ENCODE measurements at places on chromosomes 12 and 14.

- DNase-seq = no peak
These were observed 151.0 kb upstream of the ATP2B1 start for GRCh38 chr12:89859508-89860220.

DNA sequence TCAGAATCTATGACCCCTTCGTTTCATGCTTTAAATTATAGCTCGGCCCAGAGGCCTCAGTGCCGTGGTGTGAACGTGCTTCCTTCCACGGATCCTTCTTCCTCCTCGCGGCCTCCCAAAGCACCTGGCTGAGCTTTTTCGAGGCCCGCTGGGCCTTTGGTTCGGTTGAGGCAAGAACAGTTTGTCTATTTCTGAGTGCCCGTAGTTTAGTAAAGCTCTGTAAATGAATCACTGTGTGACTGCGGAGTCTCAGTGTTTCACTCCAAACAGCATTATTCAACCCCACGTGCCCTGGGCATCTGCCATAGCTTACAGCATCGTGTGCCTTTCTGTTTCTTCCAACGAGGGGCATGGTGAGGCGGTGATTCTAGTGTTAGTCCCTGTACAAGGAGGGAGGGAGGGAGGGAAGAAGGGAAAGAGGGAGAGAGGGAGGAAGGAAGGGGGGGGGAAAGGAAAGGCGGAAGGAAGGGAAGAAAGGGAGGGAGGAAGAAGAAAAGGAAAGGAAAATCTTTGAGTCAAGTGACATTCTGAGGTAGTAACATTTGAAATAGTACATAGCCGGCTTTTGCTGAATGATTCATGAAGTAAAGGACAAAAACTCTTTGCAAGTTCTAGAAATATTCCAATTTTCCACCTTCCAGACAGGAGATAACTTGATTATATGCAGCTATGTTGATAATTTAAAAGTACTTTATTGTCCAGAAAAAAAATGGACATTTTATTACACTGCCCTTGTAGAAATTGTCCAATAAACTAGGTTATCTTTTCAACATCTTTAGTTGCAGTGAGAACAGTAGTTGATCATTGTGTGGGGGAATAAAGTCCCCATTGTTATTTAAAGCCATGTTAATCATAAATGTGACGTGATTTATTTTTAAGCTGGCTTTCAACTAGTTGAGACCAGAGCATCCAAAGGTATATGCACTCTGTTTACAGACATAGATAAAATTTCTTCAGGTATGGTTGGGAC is 1.2 kb upstream of the TRIM9 start:
- DNase-seq = no peak

DNA sequence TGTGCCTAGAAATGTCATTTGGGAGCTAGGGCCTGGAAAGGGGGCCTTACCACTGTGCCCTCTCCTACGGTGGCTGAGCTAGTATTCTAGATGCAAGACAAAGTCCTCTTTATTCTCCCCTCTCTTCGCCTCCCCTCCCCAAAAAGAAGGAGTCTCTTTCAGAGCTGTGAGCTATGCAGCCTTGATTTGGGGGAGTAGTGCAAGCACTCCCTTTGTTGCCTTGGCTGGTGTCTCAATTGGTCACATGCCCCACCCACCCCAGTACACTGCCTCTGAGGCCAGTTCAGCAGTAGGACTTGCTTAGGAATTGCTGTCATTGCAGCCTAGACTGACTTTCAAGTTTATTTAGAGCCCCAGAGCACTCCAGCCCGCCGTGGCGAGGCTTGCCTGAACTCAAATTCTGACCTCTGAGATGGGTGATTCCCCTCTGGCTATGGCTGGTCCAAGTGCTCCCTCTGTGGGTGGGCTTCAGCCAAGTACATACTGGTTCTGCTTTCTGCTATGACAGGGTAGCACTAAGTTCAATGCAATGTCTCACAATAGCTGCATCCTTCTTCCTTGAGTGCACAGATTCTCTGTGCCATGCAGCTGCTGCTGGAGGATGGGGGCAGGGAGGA is 37.0 kb upstream of the FBXO33 start:
- no peak for DNase-seq

DNA sequence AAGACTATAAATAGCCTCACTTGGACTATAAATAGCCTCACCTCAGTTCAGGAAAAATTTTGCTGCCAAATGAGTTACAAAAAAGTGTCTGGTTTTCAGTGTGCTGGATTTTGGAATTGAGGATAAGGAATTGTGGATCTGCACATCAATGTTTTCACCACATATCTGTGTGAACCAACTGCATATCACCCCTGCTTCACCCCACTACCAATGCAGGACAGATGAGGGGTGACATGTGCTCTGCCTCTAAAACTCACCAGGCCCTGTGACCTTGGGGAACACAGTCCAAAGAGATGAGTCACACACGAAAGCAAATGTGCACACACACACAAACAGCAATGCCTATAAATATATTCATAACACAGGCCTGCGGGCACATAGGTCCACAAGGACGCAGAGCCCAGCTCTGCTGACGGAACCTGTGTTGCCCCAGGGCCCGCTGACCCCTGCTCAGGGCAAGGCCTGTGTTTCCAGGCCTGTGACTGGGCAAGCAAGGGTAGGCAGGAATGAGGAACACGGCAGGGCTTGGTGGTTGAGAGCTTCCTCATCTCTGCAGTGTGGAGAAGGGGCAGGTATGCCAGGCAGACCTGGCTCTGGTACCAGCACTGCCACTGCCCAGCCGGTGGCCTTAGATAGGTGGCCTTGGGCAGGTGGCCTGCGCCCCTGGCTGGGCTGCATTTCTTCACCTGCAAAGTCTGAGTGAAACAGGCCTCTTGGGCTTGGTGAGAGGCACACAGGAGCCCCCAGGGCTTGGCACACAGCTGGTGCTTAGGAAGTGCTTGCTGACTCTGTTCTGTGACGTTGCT is 82.4 kb downstream of the ARL6IP4 start:
- no peak for DNase-seq

DNA sequence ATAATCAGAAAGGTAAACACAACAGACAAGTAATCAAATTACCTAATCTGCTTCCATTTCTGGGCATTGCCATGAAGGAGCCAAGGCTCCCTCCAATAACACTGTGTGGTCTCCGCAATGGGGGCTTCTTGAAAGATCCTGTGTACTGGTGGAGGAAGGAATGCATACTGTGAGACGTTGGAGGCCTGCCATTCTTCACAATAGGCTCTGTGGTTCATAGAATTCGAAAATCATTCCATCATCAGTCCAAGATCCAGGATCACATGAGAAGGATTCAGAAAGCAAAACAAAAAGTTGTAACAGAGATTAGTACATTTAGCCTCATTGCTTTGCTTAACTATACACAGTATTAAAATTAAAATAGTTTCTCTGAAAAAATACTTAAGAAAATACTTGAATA is 76.3 kb downstream of the CDK17 start:
- DNase-seq = no peak

- DNase-seq = no peak
These were observed 162.5 kb upstream of the ABCD2 start for GRCh38 chr12:39782026-39782545.

GRCh38 chr14:61469781-61470180 is 148.4 kb downstream of the PRKCH start:
- DNase-seq = no peak

DNA sequence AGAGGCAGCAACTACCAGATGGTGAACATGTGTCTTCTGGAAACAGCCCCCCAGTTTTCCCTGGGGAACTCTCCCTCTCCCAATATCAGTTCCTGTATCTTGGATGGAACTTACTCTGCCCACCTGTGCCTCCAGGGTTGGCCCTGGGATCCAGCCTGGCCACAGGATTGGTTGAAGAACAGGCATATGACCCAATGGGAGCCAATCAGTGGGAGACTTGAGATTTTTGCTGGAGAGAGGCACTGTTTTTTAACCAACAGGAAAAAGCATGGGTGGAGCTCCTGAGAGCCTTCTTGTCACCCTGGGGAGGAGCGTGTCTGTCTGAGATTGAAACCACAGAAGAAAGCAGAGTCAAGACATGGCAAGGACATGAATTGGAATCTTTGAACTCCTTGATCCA is 33.6 kb upstream of the COX6A1 start:
- DNase-seq = no peak

GRCh38 chr12:48280572-48280971 is 70.1 kb downstream of the ZNF641 start:
- DNase-seq = no peak

DNA sequence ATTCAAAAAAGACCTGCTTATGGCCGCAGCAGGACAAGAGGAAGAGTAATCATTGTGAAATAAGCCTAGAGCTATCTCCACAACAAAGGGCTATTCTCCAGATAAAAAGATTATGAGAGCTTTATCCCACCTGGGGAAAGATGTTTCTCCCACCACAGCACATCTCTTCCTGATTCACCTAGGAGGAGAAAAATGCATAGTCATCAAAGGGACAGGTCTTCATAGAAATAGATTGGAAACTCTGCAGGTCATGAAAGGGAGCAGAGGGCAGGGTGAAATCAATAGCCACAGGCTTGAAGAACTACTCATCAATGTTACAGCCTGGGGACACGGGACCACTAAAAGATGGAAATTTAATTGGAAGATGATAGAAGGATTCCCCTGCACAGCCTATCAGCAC is 453.8 kb upstream of the TMEM132C start:
- no peak for DNase-seq

DNA sequence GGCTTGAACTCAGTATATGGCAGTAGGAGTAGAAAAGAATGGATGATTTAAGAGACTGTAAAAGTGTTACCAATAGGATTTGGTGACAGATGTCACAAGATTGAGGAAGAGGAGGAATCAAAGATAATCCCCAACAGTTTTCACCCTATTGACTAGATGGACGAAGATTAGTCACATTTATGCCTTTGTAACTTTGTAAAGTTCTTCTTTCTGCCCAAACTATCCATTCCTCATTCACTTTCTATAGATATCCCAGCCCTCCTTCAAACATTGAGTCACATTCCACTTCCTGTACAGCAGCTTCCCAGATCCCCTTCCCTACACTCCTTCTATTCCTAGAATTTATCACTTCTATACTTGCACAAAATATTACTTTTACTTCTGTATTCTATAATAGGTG is 207.9 kb downstream of the BTG1 start:
- DNase-seq = no peak

DNA sequence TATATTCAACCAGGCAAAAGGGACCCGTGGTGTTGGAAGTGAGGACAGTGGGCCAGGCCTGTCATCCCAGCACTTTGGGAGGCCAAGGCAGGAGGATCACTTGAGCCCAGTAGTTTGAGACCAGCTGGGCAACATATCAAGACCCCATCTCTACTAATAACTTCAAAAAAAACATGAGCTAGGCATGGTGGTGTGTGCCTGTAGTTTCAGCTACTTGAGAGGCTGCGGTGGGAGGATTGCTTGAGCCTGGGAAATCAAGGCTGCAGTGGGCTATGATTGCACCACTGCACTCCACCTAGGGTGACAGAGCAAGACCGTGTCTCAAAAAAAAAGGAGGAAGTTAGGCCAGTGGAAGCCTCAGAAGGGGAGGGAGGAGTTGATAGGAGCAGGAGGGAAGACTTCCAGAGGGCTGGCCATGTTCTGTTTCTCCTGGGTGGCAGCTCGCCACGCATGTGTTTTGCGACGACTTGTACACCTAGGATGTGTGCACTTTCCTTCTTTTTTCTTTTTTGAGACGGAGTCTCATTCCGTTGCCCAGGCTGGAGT is 10.1 kb downstream of the SLC25A29 start:
- no peak for DNase-seq

DNA sequence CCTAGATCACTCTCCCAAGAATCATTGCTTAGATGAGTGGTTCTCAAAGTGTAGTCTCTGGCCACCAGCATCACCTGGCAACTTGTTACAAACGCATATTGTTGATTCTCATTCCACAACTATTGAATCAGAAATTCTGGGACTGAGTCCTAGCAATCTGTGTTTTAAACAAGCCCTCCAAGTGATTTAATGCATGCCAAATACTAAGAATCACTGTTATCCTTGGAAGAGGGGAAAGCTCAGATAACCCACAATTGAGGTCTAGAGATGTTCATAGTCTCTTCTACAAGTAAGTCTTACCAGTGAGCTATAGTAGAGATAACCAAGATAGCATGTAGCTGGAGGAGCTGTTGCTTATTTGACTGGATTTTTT is 666.6 kb downstream of the DIO2 start:
- no peak for DNase-seq

GRCh38 chr12:85626001-85626783 is 210.0 kb downstream of the RASSF9 start:
- DNase-seq = no peak

- no peak for DNase-seq
These were observed 159.2 kb upstream of the ALG10B start for GRCh38 chr12:38157274-38157932.

DNA sequence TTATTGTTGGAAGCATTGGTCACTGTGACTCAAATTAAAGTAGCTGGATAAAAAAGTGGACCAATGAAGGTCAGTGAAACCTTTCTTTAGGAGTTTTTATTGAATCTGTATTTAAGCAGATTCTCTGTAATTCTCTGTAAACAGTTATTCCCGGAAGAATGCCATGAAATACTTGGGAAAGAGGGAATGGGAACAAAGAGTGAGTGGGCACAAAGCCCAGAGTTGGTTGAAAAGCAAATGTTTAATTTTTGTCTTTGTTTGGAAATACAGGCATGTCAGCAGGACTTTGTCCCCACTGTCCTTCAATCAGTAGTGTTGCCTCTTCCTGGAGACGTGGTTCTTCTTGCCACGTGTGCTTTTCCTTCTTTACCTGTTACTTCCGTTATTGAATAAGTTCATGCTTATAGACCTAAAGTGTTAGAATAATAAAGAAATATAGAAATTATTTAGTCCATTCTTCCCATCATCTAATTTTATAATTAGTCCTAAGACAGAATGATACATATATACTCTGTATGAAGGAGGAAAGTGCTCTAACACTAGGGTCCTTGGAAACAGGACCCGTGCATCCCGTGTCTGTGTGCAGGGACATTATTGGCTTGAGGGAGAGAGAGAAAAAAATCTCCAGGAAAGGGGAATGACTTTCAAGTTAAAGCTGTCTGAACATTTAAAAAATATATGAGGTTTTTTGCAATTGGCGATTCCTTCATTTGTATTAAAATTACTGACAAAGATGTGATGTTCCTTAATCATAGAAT is 2.0 kb upstream of the ANG start:
- DNase-seq = no peak

DNA sequence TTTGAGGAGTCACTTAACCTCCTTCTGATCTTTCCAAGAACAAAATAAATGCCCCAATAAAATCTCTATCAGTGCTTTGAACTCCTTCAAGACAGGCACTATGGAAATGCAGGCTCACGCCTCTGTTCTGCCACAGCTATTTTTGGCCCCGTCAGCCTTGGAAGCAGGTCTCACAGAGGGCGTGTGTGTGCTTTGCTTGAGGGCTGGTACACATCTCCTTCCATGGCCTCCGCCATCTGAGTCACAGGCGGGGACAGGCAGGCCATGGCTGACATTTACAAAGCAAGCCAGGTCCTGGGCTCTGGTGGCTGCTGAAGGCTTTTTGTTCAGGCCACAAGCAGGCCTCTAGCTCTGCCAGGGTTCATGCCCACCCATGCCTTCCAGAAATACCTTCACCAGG is 16.0 kb downstream of the PRIMA1 start:
- no peak for DNase-seq

Measured in activated CD8-positive, alpha-beta memory T cell treated with anti-CD3 and anti-CD28 coated beads for 1 hour (primary cell).